IMR-90 (cell line): ENCODE measurements at places on chromosomes 13 and 19. TPM values are rescaled to one million over a fixed set of nuclear protein-coding genes. Genes with fewer than 3 reads are reported as not detected.

DNA sequence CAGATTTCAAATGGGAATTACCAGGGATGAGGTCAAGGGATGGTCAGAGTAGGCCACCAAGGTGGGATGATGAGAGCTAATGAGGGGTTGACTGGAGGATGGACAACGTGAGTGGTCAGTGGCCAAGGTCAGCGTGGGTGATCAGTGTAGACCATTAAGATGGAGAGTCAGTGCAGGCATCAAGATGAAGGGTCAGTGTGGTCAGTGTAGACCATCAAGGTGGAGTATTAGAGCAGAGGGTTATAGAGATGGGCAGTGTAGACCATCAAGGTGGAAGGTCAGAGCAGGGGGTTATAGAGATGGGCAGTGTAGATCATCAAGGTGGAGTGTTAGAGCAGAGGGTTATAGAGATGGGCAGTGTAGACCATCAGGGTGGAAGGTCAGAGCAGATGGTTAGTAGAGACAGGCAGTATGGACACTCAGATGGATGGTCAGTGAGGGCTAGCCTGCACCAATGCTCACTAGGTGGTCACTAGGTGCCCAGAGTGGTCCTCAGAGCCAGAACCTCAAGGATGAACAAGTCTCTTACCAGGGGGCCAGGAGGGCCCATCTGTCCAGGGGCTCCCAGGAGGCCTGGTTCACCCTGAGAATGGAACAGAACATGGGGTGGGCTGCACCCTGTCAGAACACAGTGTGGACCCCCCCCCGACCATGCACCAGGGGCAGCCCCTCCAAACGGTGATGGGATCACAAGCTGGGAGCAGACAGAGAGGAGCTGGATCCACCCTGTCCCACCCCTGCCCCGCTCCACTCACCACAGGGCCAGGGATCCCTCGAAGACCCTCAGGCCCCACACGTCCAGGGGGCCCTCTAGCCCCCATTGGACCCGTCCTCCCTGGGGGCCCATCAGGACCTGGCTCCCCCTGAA lies 32.7 kb upstream of the OLFM2 start:
- DNase-seq: no peak

DNA sequence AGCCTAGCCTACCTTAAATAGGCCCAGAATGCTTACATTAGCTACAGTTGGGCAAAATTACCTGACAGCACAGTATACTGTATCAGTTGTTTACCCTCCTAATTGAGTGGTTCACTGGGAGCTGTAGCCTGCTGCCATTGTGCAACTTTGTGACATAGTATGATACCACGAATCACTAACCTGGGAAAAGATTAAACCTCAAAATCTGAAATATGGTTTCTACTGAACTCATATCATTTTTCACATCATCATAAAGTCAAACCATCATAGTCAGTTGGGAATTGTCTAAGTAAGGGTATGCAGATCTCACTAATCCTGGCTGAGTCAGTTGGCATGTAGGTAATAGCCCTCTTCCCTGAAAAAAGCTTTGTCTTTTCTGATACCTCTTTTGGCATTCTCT lies 9.2 kb downstream of the PAN3 start:
- DNase-seq: peak; percentile 30

Gene ONECUT3
- not detected in 2 replicates for total RNA-seq

- DNase-seq: no peak
These were observed 2.2 kb upstream of the TNFRSF19 start for GRCh38 chr13:23567906-23568460.

Gene CEACAM4
- not detected in 2 replicates for total RNA-seq

DNA sequence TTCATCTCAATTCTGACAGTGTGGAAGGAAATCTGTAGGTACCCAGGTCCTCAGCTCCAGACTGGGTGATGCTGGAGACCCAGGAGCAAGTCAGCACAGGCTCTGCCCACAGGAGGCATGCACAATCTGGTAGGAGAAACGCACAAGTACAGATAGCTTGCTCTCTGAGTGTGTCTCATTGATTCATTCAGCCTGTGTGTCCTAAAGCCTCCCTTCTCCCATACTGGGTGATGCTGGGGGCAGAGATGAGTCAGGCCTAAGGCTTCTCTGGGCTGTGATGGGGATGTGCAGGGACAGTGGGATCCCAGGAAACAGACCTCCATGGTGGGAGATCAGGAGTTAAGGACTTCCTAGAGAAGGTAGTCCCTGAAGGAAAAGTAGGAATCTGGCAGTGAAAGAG lies 6.8 kb downstream of the ZNF526 start:
- DNase-seq: peak; percentile 50

DNA sequence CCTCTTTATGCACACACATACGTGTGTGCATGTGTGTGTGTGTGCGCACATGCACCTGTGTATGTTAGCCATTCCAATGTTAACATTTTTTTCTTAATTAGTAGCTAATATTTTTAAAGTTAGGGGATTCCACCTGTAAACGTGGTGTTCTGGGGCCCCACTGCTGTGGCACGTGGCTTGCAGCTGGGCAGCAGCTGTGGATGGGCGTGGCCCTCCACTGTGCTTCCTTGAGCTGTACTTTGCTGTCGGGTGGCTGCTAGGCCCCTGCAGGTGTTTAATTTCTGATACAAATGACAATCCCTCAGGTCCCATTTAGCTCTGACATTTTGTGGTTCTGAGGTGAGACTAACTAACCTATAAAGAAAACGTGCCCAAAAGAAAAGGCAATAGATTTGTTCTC lies 58.9 kb upstream of the GJB6 start:
- DNase-seq: no peak

DNA sequence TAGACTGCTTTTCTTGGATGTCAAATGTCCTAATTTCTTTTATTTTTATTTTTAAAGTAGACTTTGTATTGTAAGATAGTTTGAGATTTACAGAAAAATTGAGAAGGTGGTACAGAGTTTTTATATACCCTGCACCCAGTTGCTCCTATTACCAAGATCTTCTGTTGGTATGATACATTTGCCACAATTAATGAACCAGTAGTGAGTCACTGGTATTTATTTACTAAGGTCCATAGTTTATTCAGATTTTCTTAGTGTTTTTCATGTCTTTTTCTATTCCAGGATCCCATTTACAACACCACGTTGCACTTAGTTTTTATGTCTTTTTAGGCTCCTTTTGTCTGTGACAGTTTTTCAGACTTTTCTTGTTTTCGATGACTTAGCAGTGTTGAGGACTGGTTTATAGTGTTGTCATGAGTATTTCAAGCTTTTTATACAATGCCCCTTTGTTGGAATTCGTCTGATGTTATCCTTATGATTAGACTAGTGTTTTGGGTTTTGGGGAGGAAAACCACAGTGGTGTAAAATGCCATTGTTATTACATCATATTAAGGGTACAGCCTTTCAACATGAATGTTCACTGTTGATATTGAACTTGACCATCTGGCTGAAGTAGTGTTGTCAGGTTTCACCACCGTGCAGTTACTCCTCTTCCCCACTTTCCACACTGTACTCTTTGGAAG lies 35.9 kb downstream of the COG3 start:
- DNase-seq: peak; percentile 96

Gene DMKN
- 0.28 and 0.36 TPM in 2 replicates for total RNA-seq

Gene SLC7A9
- total RNA-seq: not detected in 2 replicates

DNA sequence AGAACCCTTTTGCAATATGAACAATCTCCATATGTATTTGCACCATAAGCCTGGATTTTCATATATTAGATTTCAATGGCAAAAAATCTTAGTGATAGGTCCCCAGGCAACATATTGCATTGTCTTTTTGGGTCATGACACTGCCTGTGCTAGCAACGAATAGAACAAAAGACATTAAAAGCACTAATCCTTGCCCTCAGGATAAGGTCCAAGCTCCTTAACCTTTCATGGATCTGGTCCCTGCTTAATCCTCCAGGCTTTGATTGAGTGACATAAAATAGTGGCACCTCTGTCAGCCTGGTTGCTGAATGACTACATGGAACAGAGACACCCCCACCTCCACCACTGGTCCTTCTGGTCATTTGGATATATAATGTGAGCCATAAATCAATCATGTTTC lies 134.4 kb downstream of the RBM26 start:
- DNase-seq: no peak

- DNase-seq: no peak
These were observed 17.2 kb downstream of the EML2 start for GRCh38 chr19:45621976-45622503.

- no peak for DNase-seq
These were observed 159.4 kb downstream of the NHLRC3 start for GRCh38 chr13:39197647-39198007.

DNA sequence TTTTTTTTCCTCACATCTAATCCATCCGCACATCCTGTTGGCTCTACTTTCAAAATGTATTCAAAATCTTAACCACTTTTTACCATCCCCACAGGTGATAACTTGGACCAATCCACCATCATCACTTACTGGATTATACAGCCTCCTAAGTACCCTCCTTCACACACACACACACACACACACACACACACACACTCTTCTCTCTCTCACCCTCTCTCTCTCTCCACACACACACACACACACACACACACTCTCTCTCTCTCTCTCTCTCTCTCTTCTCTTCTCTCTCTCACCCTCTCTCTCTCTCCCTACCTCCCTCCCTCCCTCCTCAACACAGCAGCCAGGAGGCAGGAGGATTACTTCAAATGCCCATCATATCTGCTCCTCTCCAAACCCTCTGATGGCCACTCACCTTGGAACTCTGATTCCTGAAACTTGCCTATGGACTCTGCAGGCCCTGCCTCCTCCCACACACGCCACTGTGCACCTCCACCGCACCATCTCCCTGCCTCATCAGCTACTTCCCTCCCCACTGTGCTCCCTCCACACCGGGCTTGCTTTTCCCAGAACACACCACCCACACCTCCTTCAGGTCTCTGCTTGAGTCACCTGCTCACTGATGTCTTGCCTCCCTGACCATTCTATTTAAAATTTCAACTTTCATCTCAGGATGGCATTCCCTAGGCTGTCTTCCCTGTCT lies 39.7 kb downstream of the RCBTB2 start:
- no peak for DNase-seq

DNA sequence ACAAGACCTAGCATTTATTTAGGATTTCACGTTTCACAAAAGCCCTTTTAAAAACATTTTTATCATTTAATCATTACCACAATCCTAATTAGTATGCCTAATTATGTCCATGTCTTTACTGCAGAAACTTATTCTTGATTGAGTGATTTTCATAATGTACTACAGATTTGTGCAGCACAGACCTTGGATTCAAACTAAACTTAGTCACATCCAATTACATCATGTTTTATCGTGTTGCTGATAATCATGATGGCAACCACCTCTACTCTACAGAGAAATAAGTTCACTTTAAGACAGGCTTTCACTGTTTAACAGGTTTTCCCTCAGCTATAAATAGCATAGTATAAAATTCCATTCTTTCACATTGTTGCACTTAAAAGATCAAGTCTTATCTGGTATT lies 240.9 kb upstream of the RFC3 start:
- peak; percentile 2 for DNase-seq

DNA sequence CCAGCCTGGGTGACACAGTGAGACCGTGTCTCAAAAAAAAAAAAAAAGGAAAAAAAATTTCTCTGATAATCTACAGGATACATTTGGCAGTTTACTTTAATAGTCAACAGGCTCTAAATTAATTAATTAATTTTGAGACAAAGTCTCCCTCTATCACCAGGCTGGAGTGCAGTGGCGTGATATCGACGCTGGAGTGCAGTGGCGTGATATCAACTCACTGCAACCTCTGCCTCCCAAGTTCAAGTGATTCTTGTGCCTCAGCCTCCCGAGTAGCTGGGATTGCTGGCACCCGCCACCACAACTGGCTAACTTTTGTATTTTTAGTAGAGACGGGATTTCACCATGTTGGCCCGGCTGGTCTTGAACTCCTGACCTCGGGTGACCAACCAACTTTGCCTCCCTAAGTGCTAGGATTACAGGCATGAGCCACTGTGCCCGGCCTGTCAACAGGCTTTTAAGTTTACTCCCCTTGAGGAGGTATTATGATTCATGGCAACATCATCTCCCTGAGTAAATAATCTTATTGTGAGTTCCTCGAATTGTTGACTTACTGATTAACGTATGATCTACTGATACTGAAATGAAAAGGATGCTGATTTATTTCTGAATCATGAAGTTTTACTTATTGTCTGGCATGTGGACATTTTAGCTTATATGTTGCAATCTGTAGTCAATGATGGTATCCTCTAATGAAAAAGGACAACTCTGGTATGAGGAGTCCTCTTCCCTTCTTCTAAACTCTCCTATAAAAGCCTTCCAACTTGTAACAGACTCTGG lies 21.3 kb upstream of the MTRF1 start:
- DNase-seq: peak; percentile 88

Gene ZNF723
- total RNA-seq: not detected in 2 replicates

Gene ZNF578
- total RNA-seq: 2.8 and 4.1 TPM in 2 replicates

DNA sequence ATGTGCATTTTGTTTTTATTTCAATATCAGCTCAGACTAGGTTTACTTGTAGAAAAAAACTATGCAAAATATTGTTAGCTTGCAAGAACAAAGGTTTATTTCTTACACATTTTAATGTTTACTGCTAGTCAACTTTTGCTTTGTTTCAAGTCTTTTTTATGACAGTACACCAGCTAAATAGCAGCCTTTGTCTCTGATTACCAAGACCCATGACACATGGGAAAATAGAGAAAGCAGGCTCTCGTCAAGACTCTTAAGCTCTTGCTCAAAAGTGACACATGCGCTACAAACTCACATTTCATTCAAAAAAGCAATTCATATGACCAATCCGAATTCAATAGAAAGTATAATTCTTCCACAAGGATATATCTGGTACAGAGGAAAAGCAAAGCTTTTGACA lies 642.3 kb upstream of the SLITRK1 start:
- no peak for DNase-seq

DNA sequence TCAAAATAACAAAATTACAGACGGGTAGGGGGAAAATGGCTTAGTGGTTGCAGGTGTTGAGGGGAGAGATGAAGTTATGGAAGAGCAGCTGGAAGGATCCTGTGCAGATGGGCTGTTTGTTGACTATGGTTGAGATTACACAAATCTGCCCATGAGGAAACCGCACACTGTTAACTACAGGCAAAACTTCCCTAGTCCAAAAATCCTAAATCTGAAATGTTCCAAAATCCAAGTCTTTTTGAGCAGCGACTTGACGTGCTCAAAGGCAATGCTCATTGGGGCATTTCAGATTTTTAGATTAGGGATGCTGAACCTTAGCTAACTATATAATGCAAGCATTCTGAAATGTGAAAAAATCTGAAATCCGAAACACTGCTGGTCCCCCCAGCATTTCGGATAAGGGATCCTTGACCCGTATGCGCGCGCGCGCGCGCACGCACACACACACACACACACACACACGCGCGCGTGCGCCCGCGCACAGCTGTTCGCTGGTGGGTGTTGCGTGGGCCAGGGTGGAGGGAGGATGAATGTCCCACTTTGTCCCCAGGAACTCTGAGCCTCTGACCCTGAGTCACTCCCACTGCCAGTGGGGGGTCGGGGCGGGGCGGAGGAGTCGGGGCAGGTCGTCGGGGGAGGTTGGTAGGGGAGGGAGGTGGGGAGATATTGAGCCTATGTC lies 6.8 kb downstream of the F2RL3 start:
- no peak for DNase-seq

- DNase-seq: no peak
These were observed 20.5 kb downstream of the CNFN start for GRCh38 chr19:42369433-42370067.
